ENCODE measurements at places on chromosomes 12 and 14.

DNA sequence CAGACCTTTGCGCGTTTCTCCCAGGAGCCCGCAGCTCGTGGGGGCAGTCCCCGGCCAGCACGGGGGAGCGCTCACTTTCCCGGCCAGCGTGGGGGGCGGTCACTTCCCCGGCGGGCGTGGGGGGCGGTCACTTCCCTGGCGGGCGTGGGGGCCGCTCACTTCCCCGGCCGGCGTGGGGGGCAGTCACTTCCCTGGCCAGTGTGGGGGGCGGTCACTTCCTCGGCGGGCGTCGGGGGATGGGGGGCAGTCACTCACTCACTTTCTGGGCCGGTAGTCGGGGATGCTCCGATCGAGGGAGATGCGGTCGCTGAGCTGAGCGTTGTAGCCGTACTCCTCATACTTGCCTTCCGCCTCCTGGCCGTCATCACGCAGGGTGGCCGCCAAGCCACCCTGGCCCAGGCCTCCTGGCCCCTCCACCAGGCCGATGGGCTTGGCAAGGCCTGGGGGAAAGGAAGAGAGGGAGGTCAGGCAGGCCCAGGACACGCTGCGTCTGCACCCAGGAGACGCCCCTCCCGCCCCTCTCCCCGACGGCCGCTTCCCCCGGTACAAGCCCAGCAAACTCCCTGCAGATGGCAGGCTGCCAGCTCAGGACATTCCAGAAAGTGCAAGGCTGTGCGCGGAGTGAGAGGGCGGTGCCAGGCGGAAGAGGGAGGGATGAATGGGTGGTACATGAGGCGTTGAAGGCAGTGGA, 43.3 kb downstream of the GALNT9 start:
- no peak for DNase-seq

DNA sequence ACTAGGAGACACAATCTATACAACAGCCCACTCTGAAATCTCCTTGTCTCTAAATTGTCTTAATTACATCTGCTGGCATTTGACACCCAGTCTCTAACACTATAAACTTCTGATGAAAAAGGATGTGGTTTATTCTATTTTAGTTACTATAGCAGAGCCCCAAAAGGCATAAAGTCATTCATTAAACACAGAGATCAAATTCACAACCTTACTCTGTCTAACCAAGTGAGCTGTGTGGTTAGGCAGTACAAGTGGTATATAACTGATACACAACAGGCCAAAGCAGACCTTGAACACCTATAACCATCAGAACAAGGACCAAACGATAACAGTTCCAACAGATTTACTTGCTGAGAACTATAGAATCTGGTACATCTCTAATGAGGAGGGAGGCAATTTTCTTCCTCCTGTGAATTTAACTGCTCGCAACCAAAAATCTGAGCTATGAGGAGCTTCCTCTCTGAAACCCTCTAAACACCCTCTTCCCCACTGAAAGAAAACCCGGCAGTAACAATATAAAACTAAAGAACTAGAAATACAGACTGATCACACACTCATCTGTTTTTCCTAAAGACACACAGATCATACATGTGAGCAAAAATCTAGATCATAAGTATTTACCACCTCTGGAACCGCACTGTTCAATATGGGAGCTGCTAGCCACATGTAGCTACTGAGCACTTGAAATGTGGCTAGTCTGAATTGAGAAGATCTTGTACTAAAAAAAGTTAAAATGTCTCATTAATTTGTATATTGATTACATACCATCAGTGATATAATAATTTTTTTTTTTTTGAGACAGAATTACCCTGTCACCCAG, 17.7 kb downstream of the SPPL3 start:
- no peak for DNase-seq

DNA sequence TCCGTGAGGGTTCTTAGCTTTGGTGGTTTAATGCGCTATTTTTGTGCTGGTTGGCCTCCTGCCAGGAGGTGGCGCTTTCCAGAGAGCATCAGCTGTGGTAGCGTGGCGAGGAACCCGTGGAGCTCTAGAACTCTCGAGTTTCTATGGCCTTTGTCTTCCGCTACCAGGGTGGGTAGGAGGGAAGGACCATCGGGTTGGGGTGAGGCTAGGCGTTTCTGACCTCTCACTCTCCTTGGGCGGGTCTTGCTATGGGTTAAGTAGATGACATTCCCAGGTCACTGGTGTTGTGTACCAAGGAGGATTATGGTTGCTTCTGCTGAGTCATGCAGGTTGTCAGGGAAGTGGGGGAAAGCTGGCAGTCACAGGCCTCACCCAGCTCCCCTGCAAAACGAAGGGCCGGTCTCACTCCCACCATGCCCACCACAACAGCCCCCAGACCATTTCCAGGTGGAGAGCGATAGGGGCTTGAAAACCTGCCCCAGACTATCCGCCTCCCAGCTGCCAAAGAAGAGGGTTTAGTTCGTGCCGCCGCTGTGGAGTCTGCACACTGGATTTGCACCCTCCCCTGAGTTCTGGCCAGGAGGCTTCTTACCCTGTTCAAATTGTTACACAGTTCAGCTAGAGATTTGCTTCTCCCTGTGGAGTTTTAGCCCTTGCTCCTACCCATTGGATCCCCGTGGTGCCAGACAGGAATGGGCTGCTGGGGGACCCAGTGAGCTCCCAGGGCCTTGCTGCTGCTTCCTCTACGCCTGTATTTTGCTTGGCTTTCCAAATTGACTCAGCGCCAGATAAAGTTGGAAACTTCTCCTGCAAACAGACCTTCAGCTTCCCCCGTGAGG, 21.9 kb downstream of the RNFT2 start:
- DNase-seq, result no peak

GRCh38 chr14:59619061-59619460, 42.4 kb upstream of the CCDC175 start:
- DNase-seq, result no peak

DNA sequence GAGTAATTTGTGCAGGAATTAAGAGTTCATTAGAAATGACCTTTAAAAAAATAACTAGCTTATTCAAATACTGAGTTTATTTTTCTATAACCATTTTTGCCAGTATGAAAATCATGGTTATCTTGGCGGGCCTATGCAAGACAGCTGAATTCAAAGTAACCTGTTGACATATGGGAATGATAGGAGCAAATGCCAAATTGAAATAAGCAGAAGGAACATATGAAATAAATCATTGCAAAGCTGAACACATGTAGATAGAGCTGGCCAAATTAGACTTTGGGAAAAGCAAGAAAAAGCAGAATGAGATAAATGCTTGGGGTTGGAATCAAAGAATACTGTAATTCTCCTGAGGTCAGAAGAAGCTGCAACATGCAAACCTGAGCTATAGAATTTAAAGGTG, 372.5 kb downstream of the ADAMTS20 start:
- no peak for DNase-seq

GRCh38 chr14:104353921-104354701, 215.7 kb downstream of the KIF26A start:
- DNase-seq, result no peak

GRCh38 chr12:389142-390096, at the start of gene KDM5A:
Gene KDM5A (minus strand): TSS chr12:389320. CDS start chr12:389091, 229 bp downstream.
- DNase-seq, result no peak

DNA sequence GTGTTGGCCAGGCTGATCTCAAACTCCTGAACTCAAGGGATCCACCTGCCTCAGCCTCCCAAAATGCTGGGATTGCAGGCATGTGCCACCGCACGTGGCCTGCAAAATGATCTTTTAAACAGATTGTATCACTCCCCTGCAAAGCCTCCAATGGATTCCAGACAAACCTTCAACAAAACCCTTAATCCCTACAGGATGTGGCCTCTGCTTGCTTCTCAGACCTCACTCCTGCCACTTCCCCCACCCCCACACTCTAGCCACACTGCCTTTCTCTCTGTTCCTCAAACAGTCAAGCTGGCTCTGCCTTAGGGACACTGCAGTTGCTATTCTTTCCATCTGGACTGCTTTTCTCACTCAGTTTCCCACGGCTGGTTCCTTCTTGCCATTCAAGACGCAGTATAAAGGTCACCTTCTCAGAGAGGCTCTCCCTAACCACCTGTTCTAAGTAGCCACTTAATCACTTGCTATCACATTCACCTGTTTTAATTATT, 47.3 kb upstream of the TMED10 start:
- no peak for DNase-seq

- no peak for DNase-seq
These were observed 19.7 kb downstream of the CORO1C start for GRCh38 chr12:108711489-108712164.

DNA sequence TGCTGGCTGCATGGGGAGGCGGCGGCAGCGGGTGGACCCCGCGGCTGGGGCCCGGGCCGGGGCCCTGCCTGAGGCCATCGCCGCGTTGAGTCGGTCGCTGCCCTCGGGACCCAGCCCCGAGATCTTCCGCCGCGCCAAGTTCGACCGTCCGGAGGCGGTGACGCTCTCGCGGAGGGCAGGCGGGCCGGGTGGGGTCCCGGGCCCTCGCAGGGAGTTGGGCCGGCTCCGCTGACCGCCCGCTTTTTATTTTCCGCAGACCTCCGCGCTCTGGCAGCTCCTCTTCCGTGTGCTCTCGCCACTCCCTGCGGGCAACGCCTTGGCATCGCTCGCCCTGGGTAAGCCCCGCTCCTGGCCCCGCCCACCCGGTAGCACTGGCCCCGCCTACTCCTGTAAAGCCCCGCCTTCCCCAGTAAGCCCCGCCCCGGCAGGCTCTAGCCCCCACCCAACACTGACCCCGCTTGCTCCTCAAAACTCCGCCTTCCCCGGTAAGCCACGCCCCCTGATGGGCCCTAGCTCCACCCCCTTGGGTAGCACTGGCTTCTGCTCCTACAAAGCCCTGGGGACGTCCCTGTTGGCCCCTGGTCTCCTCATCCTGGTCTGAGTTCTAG, 424 bp downstream of the TEDC1 start:
- peak; percentile 57 for DNase-seq

GRCh38 chr12:29572938-29573337, 75.5 kb upstream of the OVCH1 start:
- no peak for DNase-seq
